ENCODE measurements at places on chromosomes 1 and 21. TPM values are rescaled to one million over a fixed set of nuclear protein-coding genes. Genes with fewer than 3 reads are reported as not detected.
A peak's percentile ranks its signal among the peaks of the same experiment; 100 is the strongest.

Gene CELA3A
- total RNA-seq, result not detected

Gene MCOLN2
- 0.19 TPM for total RNA-seq

DNA sequence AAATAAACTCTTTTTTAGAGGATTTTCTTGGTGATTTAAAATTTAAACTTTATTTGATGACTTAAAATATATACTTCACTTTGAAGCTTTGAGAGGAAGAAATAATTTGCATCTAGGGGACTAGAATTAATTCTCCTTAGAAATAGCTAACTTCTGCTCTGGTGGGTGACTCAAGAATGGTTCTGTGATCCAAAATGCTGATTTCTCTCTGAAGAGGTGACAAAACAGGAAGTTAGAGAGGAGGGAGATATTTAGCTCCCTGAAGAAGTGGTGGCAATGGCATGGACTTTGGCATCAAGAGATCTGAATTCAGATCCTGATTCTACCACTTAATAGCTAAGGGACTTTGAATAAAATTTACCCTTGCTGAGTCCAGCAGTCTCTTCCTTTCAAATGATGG, 125.8 kb upstream of the ATP1B1 start:
- H3K27ac ChIP-seq, result no peak overlapping the region
- H3K36me3 ChIP-seq, result no peaks in the 10 kb centered on the region
- H3K4me1 ChIP-seq, result no peaks in the 10 kb centered on the region
- H3K27me3 ChIP-seq, result no peaks in the 10 kb centered on the region

GRCh38 chr1:204447190-204447589, 35.6 kb upstream of the PPP1R15B start:
- H3K4me1 ChIP-seq, result peaks cover 28% of the 10 kb centered on the region
- DNase-seq, result no peak
- no peak overlapping the region for H3K4me3 ChIP-seq
- H3K36me3 ChIP-seq, result peaks cover 42% of the 10 kb centered on the region

DNA sequence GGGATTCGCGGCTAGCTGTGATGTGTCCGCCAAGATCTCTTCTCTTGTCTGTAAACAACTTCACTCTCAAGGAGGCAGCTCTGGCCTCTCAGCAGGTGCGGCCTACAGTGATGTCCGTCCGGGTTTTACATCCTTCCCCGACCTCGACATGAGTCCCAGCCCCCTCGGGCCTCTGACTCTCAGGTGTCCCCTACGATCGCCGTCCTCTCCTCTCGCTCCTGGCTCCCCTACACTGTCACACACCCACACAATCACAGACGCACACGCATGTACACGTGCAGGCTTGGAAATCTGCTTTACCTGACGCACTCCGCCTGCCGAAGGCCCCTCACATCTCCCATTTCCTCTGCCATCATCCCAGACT, 797 bp upstream of the RSPH1 start:
- DNase-seq, result no peak
- no peaks in the 10 kb centered on the region for H3K27me3 ChIP-seq
- peak overlapping the region; percentile 95 for H3K27ac ChIP-seq
- H3K36me3 ChIP-seq, result no peaks in the 10 kb centered on the region

- no peak for DNase-seq
- H3K4me3 ChIP-seq, result no peak overlapping the region
- no peaks in the 10 kb centered on the region for H3K36me3 ChIP-seq
- no peaks in the 10 kb centered on the region for H3K4me1 ChIP-seq
Observed at GRCh38 chr1:159214149-159214760, 9.6 kb downstream of the ACKR1 start.

GRCh38 chr1:24551960-24552571, 3.8 kb upstream of the NCMAP start:
- H3K36me3 ChIP-seq, result peaks cover 2% of the 10 kb centered on the region
- peaks cover 36% of the 10 kb centered on the region for H3K27me3 ChIP-seq
- DNase-seq, result no peak
- peak overlapping the region; percentile 7 for H3K4me3 ChIP-seq
- H3K4me1 ChIP-seq, result peaks cover 21% of the 10 kb centered on the region

- no peak overlapping the region for H3K4me3 ChIP-seq
- peaks cover 14% of the 10 kb centered on the region for H3K36me3 ChIP-seq
- no peak overlapping the region for H3K27ac ChIP-seq
- H3K27me3 ChIP-seq, result no peaks in the 10 kb centered on the region
Observed at GRCh38 chr21:43688906-43689305, 29.5 kb downstream of the RRP1B start.

- H3K4me1 ChIP-seq, result no peaks in the 10 kb centered on the region
- DNase-seq, result no peak
- no peak overlapping the region for H3K27ac ChIP-seq
- no peak overlapping the region for H3K4me3 ChIP-seq
- H3K27me3 ChIP-seq, result peaks cover 4% of the 10 kb centered on the region
Observed at GRCh38 chr1:26330276-26330675, 12.5 kb downstream of the CD52 start.

- H3K36me3 ChIP-seq, result no peaks in the 10 kb centered on the region
- peak overlapping the region; percentile 58 for H3K4me3 ChIP-seq
- H3K4me1 ChIP-seq, result peaks cover 41% of the 10 kb centered on the region
Observed at GRCh38 chr1:154813846-154814505, 56.1 kb downstream of the KCNN3 start.

DNA sequence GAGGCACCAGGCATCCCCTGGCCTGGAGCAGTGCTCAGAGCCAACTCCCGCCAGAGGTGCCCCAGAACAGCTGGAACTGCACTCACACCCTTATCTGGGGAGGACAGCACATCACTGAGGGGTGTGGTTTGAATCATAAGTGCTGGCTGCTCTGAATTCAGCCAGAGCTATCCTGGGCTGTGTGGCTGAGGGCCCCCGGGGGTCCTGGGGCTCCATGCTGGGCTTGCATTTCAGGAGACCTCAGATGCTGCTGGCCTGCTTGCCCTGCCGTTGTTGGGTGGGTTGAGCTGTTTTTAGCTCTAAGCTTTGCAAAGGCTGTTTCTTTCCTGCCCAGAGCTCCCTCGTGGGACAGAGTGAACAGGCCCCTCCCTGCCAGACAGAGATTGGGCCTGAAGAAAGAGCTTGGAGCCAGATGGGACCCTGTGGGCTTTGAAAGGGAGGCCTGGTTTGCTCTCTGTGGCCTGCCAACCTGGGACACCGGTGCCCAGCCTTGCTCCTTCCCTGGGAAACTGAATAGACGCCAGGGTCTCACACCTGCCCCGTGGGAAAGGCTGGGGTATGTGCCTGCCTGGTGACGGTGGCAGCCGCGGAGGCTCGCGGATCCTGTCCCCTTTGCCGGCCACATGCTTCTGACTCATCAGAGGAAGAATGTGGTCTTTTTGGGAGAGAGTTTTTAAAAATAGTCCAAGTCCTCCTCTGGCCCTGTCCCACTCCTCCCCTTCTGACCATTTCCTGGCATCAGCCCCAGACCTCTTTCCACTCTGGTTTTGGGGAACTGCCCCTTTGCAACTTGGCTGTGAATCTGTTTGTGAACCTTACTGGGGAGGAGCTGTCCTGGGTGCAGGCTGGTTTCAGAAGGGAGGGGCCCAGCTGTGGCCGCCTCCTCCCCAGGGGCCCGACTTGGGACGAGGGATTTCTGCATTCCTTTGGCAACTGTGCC, 30.0 kb downstream of the ARHGEF10L start:
- H3K4me1 ChIP-seq, result peaks cover 53% of the 10 kb centered on the region
- H3K27me3 ChIP-seq, result no peaks in the 10 kb centered on the region
- no peaks in the 10 kb centered on the region for H3K36me3 ChIP-seq
- H3K4me3 ChIP-seq, result peak overlapping the region; percentile 58
- peak overlapping the region; percentile 92 for H3K27ac ChIP-seq

GRCh38 chr21:46340998-46341397, 17.0 kb downstream of the PCNT start:
- DNase-seq, result no peak
- peaks cover 34% of the 10 kb centered on the region for H3K36me3 ChIP-seq
- H3K4me1 ChIP-seq, result no peaks in the 10 kb centered on the region
- H3K27me3 ChIP-seq, result no peaks in the 10 kb centered on the region
- H3K27ac ChIP-seq, result no peak overlapping the region
- H3K4me3 ChIP-seq, result no peak overlapping the region

GRCh38 chr21:35359076-35359475, 310.0 kb upstream of the RUNX1 start:
- no peak overlapping the region for H3K27ac ChIP-seq
- H3K4me1 ChIP-seq, result peaks cover 5% of the 10 kb centered on the region
- H3K36me3 ChIP-seq, result no peaks in the 10 kb centered on the region
- no peak overlapping the region for H3K4me3 ChIP-seq
- H3K27me3 ChIP-seq, result peaks cover 3% of the 10 kb centered on the region

DNA sequence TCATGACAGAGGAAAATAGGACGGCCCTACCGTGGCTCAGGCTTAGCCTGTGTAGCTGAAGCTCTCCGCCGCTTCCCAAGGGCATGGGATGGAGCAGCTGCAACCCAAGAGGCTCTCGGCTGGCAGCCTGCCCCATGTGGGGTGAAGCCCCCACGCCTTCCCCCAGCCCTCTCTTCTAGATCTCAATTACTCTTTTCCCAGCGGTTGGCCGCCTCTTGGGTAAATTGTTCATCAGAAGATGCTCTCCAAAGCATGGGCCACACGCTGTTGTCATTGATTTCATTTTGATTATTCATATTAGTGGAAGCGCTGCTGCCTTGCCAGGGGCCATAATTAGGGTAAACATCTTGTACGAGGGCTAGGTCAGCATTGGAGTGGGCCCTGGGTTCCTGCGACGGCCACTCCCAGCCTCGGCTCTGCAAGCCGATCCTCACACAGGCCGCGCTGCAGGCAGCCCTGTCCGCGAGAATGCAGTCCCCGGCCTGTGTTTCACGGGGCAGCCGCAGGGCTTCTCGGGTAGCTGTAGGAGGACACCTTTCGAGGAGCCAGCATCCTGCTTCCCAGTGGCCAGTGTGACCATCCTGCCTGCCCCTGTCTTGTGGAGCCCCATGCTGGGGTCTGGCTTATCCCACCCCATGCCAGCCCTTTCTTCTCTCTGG, 114.4 kb upstream of the VAMP3 start:
- H3K27ac ChIP-seq, result no peak overlapping the region
- no peaks in the 10 kb centered on the region for H3K27me3 ChIP-seq
- H3K4me3 ChIP-seq, result no peak overlapping the region
- peaks cover 4% of the 10 kb centered on the region for H3K4me1 ChIP-seq
- H3K36me3 ChIP-seq, result no peaks in the 10 kb centered on the region

GRCh38 chr1:45987204-45987603, 145.2 kb downstream of the PIK3R3 start:
- H3K4me3 ChIP-seq, result no peak overlapping the region
- DNase-seq, result no peak
- no peaks in the 10 kb centered on the region for H3K36me3 ChIP-seq
- H3K27ac ChIP-seq, result no peak overlapping the region

GRCh38 chr1:9653491-9654050, 2.0 kb downstream of the PIK3CD start:
- peaks cover 69% of the 10 kb centered on the region for H3K27me3 ChIP-seq
- DNase-seq, result no peak
- no peak overlapping the region for H3K27ac ChIP-seq
- no peaks in the 10 kb centered on the region for H3K36me3 ChIP-seq
- H3K4me3 ChIP-seq, result peak overlapping the region; percentile 66

Gene FCGR2B
- 0.19 TPM for total RNA-seq

DNA sequence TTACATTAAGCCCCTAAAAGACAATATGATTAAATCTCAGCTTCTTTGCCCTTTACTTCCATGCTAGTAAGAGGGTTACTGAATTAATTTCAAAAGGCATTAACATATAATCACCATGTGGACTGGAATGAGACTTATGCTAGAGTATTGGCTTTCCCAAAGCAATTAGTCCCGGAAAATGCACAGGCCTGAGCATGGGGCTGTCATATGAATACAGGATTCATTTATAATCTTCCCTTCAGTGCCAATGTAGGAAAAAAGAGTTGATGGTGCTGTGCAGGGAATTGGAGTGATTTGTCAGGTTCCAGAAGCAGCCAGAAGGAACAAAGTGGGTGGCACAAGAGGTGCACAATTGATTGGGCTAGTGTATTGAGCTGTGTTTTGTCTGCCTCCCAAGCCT, 199.0 kb upstream of the L1TD1 start:
- H3K36me3 ChIP-seq, result peaks cover 16% of the 10 kb centered on the region
- H3K4me3 ChIP-seq, result no peak overlapping the region
- DNase-seq, result no peak
- peaks cover 19% of the 10 kb centered on the region for H3K4me1 ChIP-seq
- H3K27me3 ChIP-seq, result no peaks in the 10 kb centered on the region

Gene ZNF691
- 11.2 TPM for total RNA-seq

DNA sequence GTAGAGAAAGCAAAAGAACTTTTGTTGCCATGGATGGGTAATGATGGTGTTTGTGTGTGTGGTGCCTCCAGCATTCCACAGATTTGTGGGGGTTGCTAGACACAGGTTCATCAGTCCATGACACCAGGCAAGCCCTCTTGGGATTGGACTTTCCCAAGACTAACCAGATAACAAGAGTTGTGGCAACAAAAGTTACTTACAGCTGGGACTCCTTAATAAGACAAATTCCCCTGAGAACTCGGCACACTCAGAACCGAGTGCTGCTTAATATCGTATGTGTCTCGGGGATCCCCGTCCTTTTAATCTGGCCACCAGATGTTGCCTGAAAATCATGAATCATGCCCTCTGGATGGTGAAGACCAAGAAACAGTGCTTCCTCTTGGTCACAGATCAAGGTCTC, 193.3 kb downstream of the AJAP1 start:
- peaks cover 7% of the 10 kb centered on the region for H3K4me1 ChIP-seq
- H3K27ac ChIP-seq, result no peak overlapping the region
- H3K36me3 ChIP-seq, result no peaks in the 10 kb centered on the region
- peaks cover 24% of the 10 kb centered on the region for H3K27me3 ChIP-seq
- no peak overlapping the region for H3K4me3 ChIP-seq

- DNase-seq, result no peak
- peaks cover 3% of the 10 kb centered on the region for H3K27me3 ChIP-seq
Observed at GRCh38 chr1:201090541-201090940, 21.7 kb downstream of the CACNA1S start.

DNA sequence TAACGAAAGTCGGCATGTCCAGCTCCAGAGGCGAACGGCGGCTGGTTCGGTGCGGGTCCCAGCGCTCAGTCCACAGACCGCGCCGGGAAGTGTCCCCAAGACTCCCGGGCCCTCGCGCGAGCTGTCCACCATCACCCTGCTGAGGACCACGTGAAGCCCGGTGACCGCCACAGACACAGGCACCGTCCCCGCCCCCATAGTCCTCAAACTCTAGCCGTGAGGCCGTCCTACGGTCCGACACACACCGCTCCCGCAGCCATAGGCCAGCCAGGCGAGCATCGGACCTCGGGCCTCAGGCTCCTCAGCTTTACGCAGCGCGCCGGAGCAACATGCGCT, 535 bp downstream of the SETD4 start:
- H3K27ac ChIP-seq, result peak overlapping the region; percentile 95
- H3K27me3 ChIP-seq, result no peaks in the 10 kb centered on the region
- DNase-seq, result no peak
- H3K4me3 ChIP-seq, result peak overlapping the region; percentile 97

DNA sequence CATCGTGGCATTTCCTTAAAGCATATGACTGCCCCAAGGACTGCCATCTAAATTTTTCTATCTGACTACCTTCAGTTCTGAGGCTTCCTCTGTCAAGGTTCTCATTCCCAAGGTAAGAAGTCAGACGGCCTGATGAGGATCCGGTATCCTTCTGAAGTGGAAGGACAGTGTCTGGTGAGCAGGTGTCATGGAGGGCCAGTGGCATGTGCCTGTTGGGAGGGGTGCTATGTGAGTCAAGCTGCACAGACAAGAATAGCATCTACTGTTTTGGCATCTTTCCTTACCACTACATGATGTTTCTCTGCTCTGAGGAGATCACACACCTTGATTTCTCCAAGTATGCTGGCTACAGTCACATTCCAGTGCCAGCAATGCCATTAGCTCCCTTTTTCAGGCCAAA, 99.6 kb upstream of the RGS1 start:
- no peaks in the 10 kb centered on the region for H3K27me3 ChIP-seq
- H3K4me3 ChIP-seq, result no peak overlapping the region
- DNase-seq, result no peak
- no peak overlapping the region for H3K27ac ChIP-seq
- no peaks in the 10 kb centered on the region for H3K4me1 ChIP-seq

Measured in type B pancreatic cell (in vitro differentiated cells).